T47D (cell line): ENCODE measurements at places on chromosomes 1 and 21.
A peak's percentile ranks its signal among the peaks of the same experiment; 100 is the strongest.

DNA sequence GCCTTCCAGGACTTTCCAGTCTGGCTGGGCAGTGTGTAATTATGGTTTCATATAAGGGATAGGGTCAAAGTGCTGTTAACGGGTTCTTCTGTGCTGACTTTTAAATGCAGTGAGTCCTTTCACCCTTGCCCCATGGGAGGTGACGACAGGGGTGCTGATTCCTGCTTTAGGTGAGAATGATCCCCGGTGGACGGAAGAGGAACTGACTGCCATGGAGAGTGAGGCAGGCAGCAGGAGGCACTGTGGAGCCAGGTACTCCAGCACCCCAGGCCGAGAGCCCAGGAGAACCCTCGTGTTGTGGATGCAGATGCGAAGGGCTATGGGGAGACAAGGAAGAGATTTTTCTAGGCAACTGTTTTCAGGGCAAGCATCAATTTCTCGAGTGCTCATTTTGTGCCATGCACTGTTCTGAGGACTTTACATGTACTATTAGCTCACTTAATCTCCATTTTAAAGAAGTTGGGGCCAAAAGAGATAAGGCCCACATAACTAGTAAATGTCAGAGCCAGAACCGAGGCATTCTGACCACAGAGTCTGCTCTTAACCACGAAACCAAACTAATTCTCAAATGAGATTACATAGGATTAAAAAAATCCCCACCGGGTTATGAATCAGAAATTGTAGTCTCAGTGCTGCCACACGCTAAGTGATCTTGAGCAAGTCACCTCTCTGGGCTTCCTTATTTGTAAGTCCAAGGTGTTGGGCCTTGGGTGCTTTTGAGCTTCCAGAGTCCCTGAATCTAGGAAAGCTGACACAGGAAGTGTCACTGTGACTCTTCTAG is 28.2 kb downstream of the STPG1 start:
- peak; percentile 35 for DNase-seq

DNA sequence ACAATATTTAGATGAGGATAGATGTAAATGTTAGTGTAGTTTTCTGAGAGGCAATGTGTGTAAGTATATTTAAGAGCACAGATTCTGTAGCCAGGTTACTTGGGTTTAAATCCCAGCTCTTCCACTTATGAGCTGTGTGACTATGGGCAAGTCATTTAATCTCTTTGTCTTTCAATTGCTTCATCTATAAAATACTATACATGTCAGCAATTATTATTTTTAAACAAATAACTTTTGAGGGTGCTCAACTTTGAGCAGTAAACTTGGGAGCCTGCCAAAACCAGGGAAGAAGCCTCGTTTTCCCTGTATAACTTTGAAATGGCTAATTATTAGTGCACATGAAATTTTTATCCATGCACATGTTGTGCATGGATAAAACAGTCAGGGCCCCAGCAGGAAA is 222.8 kb downstream of the FOXD2 start:
- no peak for DNase-seq

DNA sequence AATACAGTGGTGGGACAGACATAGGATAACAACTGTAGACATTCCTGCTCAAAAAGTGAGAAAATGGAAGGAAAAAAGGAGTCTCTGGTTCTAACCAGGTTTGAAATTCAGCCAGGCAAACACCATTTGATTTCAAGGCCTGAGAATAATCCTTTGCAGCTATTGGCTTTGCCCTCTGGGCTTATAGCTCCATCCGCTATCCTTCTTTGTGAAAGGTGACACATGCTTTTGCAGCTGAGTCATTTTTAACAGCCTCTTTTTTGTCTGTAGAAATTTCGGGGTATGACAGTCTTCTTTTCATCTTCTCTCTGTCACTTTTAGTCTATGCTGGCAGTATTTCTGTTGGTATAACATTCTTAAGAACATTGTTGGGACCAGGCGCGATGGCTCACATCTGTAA is 16.2 kb downstream of the SDHC start:
- no peak for DNase-seq

- DNase-seq, result no peak
These were observed 103.7 kb upstream of the GNG12 start for GRCh38 chr1:67937010-67937409.

DNA sequence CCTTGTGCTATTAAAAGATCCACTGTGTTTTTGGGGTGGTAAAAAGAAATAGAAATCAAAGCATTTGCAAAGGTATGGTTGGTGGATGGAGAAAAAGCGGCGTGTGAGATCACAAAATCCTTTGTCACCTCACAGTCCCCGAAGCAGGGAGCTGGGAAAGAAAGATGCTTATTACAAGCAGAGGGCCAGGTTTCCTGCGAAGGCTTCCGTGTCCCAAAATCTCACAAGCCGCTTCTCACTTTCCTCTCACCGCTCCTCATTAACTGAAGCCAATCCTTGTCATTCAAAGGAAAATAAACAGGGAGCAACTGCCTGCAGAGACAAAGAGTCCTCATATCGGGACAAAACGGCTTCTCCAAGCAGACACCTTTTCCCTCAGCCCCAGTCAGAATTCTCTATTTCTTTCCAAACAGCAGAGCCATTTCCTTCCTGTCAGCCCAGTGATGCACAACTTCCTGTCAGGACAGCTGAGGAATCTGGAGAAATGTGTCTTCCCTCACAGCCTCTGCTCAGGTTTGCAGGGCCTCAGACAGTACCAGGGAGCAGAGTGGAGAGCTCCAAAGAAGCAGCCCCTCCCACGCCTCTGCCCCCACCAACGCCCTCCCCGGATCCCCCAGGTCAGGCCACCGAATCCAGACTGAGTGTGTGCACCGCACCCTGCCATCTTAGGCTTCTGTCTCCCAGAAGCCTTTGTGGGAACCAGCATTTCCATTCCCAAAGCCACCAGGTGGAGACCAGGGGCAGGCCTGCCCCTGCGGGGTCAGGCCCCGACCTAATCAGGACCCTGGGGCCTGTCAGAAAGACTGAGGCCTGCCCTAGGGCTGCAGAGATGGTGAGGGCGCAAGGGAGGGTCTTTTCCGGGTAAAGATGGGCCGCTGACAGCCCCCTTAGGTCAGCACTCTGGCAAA is 29.6 kb downstream of the KCNN3 start:
- no peak for DNase-seq

GRCh38 chr1:9826616-9827015 is 2.9 kb upstream of the CLSTN1 start:
- no peak for DNase-seq

DNA sequence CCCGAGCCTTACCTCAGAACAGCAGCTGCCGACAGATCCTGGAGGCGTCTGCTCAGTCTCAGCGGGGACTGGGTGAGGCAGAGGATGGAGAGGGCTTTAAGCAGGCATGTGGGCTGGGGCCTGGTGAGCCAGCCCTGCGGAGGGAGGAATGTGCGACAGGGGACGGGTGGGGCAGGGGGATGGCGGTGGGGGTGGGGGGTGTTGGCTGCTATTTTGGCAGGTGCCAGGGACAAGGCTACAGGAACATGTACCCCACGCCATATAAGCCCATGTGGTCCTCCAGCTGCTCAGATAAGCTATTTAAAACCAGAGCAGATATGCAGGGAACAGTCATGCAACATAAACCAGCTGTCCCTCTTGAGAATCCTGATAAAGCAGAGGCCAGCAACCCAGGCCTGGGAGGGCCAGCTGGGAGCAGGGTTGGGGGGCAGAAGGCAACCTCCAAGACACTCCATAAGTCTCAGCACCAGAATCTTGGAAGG is at the start of gene TNNT2:
Gene TNNT2, minus strand, starts transcription at position 70 of the 482 bp plus-strand sequence. CDS start 4,426 bp downstream, outside the sequence.
- DNase-seq, result no peak

GRCh38 chr1:230370109-230370508 is 56.0 kb downstream of the PGBD5 start:
- no peak for DNase-seq

GRCh38 chr1:210293171-210293607 is 35.5 kb upstream of the HHAT start:
- no peak for DNase-seq

DNA sequence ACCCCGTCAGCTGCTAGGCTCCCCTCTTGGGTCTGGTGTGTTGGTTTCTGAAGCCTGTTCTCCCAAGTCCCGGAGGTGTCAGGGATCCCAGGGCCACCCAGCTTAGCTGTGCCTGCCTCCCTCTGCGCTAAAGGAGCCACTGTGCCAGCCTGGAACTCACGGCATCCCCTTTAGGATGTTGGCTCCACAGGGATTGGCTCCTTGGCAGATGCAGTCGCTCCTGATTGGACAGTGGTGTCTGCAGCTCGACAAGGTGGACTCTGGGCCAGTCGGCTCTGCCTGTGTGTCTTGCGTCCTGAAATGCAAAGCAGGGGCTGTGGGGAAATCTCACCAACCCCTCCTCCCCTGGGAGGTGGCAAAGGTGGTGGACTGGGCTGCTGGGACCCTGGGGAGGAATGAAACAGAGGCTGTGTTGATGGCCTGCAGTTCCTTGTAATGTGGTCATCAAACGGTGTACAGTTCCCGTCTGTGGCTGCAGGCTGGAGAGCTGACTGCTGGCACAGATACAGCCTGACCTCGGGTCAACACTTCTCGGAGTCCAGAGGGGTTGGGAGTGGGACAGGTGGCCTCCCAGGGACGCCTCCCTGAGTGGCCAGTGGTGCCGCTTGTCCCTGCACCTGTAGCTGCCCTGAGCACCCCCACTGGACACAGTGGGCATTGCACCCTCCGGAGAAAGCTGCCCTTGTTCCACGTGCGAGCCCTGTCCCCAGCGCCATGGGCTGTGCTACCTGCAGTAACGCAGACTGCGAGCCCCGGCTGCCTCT is 11.5 kb upstream of the KCNAB2 start:
- DNase-seq, result peak; percentile 62

GRCh38 chr21:36436829-36437744 is 42.8 kb downstream of the CLDN14 start:
- no peak for DNase-seq

DNA sequence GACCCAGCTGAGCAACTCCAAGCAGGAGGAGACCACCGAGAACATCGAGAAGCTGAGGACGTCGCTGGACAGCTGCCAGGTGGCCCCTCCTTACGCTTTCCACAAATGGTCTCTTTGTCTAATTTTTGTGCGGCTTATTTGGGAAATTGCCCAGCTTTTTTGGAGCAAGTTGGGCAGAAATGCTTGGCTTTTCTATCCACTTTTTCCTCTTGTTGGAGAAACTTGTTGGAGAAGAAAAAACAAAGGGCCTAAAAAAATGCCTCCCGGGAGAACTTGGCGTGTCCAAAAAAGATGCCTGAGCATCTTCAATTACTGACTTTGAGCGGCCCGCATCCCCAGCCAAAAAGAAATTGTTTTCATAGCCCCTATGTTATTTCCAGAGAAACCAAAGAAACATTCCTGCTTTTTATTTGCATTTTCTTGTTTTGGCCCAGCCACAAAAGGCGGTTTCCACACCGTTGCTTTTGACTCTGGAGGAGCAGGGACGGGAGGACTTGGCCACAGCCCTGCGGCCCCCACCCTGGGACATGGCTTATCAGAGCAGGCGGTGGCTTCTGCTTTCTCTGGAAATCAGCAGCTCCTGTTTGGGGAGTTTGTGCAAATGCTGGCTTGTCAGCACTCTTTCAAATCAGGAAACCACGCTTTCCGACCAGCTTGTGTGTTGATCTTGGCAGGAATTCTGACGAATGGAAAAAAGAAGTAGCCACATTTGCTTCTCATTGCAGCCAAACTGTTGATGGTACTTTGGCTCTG is 81.2 kb upstream of the EFHD2 start:
- no peak for DNase-seq

- no peak for DNase-seq
These were observed 19.4 kb downstream of the PRPF38A start for GRCh38 chr1:52423771-52424170.

DNA sequence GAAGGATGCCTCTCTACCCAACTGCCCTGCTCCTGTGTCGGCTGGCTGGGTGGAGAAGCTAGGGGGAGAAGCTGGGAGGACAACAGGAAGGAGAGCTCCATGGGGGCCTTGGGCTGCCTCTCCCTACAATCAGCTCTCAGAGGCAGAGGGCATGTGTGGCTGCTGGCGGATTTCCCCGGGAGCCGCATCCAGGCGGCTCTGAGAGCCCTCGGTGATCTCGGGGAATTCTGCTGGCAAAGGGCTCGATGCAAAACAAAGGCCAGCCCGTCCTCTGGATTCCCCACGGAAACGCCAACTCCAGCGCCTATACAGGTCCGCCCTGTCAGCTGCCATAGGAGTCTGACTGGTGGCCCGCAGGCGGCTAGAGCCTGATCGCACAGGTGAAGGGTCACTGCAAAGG is 26.4 kb upstream of the EVA1B start:
- DNase-seq, result no peak

DNA sequence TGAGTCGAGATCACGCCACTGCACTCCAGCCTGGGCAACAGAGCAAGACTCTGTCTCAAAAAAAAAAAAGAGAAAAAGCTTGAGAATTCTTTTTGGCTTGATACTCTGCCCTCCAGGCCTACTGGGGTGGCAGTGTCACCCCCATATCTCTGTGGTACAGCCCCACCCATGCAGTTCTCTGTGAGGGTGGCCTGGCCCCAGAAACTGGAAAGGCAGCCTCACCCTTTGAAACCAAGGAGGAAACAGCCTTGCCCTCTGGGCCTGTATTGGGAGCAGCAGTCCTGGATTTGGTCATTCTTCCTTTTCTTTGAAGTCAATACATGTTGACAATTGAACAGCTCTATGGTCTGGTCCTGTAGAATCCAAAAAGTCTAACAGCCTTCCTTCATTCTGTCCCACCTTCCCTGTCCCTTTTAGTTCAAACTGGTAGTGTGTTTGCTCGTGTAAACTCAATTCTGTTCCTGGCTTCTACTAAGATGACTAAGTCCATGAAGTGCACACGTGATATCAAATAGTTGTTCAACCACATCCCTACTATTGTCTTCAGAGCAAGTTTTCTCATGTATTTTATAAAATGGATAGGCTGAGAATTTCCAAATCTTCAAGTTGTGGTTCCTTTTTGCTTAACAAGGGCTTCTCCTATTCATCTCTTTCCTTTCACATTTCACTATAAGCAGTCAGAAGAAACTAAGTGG is 13.2 kb downstream of the ST7L start:
- DNase-seq, result no peak

GRCh38 chr21:24118738-24119459 is 1488.4 kb downstream of the MRPL39 start:
- DNase-seq, result no peak

DNA sequence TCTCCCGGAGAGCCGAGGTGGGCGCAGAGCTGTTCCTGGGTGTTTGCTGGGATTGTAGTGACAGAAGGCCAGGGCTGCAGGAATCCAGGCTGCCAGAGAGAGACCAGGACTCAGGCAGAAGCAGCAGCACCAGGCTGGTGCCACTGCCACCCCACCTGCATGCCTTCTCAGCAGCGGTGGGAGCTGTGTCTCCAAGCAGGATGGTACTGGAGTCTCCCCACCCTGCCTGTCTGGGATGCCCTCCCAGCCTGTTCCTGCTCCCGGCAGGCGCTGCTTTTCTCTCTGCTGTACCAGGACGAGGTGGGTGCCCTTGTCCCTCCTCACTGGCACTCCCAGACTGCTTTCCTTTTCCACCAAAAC is 4.5 kb upstream of the HES4 start:
- DNase-seq, result no peak

- DNase-seq, result no peak
These were observed 65.8 kb upstream of the BCL9 start for GRCh38 chr1:147475488-147475887.

DNA sequence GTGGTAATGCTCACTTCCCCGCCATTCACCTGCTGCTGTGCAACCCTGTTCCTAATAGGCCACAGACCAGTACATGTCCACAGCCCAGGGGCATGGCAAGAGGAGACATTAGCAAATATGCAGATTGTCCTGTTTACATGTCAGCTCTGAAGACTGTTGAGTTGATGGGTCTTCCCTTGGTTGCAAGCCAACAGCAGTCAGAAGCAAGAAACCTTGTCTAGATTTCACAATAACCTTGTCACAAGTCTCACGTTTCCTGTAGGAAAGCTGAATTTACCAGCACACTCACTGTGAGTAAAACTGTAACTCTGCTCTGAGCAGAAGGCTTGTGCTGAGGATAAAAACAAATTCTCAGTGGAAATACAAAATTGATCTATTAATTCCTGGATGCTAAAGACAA is 195.1 kb downstream of the HLX start:
- peak; percentile 39 for DNase-seq

GRCh38 chr21:15308333-15308732 is 243.5 kb upstream of the NRIP1 start:
- DNase-seq, result no peak
